ENCODE measurements at places on chromosomes 11 and 22.

DNA sequence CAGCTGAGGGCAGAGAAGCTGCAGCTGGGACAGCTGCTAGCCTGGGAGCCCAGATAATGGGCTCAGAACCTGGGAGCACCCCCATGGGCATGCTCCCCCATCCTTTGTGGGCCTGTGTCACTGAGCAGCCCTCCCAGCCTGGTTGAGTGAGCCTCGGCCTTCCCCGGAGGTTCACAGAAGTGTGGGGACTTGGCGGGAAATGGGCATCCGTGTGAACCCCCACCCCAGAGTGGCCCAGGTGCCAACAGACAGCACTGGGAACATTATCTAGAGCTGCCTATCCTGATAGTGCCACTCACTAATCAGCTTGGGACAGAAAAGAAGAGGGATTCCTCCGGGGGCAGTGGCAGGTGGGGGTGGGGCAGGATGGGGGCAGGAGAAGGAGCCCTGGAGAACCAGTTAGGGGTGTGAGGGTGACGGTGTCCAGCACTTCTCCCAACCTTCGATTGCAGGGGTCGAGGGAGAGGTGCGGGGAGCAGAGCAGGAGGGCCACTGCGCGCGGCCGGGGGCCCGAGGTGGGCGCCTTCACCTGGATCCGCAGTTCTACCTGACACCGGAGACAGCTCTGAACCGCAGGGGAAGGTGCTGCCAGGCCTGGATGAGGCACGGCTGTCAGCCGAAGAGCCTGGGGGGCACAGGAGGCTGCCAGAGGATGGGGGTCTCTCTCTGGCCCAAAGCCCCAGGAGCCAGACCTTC lies 33.1 kb downstream of the FLRT1 start:
- DNase-seq = no peak

- no peak for DNase-seq
Observed at GRCh38 chr11:41379084-41379483, 80.4 kb downstream of the LRRC4C start.

DNA sequence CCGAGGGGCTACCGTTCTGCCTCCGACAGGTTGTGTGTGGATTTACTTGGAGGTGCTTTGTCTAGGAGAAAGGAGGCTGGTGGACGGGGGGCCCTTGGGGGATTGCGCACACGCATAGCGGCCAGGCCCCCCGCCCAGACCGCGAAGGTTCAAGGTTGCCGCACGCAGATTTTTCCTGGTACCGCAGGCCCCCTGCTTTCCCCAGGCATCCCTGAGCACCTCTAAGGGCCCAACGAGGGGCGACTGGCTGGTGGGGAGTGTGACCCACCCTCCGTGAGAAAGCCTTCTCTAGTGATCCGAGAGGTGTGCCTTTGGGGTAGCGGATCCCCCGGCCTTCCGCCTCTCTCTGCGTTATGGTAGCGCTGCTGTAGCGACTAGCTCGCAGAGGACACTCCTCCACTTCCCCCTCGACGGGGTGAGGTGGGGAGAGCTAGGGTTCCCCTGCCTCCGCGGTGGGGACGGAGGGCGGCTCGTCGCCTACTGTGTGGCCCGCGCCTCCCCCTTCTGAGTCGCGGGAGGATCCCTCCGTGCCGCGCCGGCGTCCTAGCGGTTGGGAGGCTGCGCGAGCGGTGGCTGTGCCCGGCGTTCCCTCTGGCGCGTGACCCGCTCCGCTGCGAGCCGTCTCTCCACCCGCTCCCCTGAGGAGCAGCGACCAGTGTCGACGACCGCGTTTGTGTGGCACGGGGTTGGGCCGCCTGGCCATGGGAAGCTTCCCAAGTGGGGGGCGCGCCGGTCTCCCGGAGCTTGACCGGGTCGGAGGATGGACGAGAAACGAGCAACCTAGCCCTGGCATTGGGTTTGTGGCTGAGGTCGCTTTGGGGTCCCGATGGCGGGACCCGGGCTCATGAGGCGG lies 3900.0 kb upstream of the OR11H1 start:
- no peak for DNase-seq

- DNase-seq = peak; percentile 38
Observed at GRCh38 chr22:40247976-40248375, 70.3 kb downstream of the TNRC6B start.

- no peak for DNase-seq
Observed at GRCh38 chr22:44823806-44824205, 71.4 kb downstream of the ARHGAP8 start.

DNA sequence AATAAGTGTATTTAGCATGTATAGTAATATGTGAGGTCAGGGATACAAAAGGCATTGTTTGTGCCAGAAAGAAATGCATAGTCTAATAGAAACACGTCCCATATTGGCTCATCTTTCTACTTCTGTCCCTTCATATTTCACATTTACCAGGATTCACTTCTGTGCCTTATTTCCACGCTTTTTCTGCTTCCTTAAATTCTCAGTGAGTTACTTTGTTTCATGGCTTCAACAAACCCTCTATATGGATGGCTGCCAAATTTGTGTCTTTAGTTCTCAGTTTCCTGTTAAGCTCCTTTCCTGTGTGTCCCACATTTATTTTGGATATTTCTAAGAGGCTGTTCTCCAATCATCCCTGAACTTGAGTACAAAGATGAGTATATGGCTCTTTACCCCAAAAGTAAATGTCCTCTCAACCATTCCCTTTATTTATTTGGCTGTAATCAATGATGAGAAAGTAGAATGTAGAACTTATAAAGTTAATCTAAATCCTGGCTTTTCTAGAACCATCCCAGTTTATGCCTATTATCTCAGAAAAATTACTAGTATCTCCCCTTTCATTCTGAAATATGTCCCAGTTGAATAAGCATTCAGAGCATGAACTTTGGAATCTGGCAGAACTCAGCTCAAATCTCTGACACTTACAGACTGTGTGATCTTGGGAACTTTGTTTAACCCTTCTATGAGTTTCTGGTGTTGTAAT lies 23.5 kb downstream of the OR8B12 start:
- no peak for DNase-seq

GRCh38 chr11:96105944-96106343 lies 182.0 kb upstream of the MTMR2 start:
- no peak for DNase-seq

DNA sequence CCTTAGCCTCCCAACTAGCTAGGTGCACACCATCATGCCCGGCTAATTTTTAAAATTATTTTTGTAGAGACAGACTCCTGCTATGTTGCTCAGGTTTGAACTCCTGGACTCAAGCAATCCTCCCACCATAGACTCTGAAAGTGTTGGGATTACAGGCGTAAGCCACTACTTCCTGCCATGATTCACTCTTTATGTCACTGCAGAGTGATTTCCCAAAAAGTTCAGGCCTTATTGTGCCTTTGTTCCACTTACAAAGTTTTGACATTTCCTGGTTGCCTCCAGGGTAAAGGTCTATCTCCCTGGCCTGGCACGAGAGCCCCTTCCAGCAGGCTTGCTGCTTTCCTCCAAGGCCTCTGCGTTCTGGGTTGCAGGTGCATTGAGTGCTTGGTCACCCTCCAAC lies 44.6 kb upstream of the RIC3 start:
- DNase-seq = no peak

GRCh38 chr11:18265949-18266348 lies at the start of gene SAA1:
TSS of gene SAA1 (plus strand) at chr11:18266264. CDS start at chr11:18266888, 624 bp downstream.
- no peak for DNase-seq

DNA sequence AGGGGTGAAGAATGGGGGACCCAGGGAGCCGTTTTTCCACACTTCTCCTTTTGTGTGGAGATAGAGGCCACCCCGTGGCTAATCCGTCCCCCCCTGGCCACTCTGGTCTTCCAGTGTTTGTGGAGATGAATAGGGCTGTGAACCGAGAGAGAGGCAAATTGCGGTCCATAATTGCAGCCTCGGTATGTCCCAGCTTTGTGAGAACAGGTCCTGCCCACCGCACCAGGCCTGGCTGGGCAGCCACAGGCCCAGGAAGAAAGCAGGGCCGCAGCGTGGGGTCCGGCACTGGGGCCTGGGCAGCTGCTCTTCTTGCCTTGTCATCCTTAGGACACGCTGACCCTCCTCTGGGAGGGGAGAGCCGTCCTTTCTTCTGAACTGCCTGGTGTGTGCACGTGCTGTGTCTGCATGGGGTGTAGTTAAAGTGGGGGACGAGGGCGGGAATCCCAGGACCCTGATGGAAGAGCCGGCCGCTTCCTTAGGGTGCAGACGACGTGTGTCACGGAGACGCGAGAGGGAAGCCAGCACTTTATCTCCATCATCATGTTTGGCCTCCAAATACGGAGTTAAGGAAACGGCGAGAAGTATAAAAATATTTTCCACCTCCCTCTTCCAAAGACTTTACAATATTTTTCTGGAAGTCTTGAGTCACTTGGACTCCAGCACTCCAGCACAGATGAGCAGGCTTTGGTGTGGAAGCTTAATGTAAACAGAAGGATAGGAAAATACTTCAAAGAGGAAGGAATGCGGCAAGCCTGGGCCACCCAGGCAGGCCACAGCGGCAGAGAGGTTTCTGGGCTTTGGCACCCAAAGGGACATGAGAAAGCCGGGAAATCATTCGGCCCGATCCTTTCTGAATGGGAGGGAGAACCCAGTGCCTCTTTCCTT lies 1248.4 kb downstream of the BRD1 start:
- no peak for DNase-seq

- no peak for DNase-seq
Observed at GRCh38 chr11:44582641-44583352, 17.3 kb downstream of the CD82 start.

GRCh38 chr11:78649361-78650215 lies 74.9 kb upstream of the NARS2 start:
- no peak for DNase-seq

- DNase-seq = no peak
Observed at GRCh38 chr11:128476049-128476448, 111.3 kb downstream of the ETS1 start.

DNA sequence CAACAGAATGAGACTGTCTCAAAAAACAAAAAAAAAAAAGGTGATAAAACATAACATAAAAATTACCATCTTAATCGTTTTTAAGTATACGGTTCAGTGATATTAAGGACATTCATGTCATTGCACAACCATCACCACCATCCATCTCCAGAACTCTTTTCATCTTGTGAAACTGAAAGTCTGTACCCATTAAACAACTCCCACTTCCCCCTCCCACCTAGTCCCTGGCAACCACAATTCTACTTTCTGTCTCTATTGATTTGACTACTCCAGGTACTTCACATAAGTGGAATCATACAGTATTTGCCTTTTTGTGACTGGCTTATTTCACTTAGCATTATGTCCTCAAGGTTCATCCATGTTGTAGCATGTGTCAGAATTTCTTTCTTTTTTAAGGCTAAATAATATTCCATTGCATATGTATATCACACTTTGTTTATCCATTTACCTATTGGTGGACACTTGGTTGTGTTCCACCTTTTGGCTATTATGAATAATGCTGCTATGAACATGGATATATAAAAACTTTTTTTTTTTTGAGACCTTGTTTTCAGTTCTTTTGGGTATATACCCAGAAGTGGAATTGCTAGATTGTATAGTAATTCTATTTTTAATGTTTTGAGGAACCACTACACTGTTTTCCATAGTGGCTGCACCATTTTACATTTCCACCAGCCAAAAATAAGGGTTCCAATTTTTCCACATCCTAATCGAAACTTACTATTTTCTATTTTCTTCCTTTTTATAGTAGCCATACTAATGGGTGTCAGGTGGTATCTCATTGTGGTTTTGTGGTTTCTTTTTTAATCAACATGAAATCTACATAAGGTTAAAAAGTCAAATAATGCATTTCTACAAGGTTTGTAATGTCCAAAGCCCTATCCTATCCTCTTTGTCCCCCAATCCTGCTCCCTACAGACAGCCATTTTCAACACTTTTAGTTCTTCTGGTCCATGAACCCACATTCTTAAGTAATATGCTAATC lies 23.4 kb upstream of the PIK3C2A start:
- peak; percentile 12 for DNase-seq

DNA sequence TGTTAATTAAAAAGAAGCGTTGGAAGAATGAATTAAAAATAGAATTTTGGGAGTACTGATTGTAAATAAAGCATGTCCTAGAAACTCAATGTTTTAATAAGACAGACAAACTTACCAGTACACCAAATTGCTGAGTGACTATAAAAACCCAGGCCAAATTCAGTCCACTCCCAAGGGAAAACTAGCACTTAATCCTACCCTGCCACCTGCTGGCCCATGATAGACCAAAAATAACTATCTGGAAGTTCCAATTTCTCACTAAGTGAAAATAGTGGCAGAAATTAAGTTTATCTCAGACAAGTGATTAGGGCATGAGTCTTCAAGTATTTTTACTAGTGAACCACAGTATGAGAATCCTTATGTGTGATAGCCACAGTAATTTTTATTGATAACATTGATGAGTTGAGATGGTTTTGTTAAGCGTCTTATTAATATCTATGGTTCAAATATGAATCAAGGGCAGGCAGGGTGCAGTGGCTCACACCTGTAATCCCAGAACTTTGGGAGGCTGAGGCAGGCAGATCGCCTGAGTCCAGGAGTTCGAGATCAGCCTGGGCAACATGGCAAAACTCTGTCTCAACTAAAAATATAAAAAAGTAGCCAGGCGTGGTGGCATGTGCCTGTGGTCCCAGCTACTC lies 9.8 kb upstream of the DDX10 start:
- no peak for DNase-seq

DNA sequence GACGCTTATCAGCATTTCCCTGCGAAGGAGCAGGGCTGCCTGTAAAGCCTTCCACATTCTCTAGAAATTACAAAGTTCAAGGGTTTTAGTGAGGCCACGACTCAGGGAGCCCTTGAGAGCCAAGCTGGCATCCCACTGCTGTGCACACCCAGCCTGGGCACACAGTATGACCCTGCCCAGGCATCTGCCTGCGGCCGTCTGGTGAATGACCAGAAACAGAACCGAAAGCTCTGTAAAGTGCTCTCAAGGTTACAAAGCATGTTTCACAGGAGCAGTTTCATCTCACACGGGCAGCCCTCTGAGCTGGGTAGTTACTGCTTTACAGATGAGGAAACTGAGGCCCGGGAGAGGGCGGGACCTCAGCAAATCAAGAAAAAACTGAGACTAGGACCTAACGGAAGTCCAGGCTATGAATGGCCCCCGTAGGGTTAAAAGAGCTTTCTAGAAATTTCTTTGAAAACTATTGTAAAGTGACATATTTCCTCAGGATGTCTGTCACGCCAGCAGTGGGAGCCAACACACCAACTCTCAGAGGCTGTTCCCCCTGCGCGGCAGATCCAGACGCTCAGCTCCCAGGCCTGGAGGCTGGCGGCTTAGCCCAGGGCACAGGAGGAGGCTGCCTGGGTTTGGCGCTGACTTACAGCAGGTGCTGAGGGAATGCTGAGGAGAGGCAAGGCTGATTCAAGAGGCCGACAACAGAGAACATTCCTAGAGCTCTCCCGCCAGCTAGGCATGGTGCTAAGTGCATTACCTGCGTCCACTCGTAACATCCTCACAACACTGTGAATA lies 7.7 kb upstream of the TCF20 start:
- no peak for DNase-seq

DNA sequence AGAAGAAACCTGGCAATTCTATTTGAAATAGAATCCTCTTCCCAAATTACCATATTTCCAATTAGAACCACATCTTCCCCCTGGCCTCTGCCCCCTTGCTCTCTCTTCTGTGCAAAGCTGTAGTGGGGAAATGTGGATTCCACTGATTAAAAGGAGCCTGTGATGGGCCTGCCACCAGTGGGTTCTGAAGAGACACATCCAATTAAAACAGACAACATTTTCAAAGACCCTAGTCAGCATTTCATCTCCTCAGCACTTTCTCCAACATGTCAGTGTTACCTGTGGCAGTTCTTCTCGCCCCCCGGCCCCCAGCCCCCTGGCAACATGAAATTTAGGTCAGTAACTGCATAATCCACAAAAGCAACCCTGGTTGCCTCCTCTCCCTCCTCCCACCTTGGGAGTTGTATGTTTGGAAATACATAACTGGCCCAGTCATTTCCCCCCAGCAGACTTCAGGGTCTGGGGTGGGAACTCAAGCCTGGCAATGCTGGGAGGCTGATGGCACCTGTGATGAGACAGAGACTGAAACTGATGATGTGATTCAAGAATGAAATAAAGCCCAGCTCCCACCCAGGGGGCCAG lies 99.9 kb upstream of the AMOTL1 start:
- DNase-seq = no peak

All from stimulated activated CD4-positive, alpha-beta T cell treated with anti-CD3 and anti-CD28 coated beads, Interleukin-15, amount 100 ng/mL, for 48 hours (primary cell).